ENCODE measurements at places on chromosomes 4 and X.

GRCh38 chrX:139881130-139881529, 51.7 kb downstream of the ATP11C start:
- no peak for DNase-seq

- DNase-seq = no peak
Observed at GRCh38 chr4:10732235-10732913, 47.8 kb upstream of the CLNK start.

DNA sequence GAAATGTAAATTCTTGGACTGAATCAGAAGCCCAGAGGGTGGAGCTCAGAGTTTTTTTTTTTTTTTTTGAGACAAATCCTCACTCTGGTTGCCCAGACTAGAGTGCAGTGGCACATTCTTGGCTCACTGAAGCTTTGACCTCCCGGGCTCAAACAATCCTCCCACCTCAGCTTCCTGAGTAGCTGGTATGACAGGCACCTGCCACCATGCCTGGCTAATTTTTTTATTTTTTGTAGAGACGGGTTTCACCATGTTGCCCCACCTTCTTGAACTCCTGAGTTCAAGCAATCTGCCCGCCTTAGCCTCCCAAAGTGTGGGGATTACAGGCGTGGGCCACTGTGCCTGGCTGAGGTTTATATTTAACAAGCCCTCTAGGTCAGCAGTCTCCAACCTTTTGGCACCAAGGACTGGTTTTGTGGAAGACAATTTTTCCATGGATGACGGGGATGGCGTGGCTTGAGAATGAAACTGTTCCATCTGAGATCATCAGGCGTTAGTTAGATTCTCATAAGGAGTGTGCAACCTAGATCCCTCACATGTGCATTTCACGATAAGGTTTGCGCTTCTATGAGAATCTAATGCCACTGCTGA, 76.7 kb downstream of the FHIP1A start:
- DNase-seq = no peak

DNA sequence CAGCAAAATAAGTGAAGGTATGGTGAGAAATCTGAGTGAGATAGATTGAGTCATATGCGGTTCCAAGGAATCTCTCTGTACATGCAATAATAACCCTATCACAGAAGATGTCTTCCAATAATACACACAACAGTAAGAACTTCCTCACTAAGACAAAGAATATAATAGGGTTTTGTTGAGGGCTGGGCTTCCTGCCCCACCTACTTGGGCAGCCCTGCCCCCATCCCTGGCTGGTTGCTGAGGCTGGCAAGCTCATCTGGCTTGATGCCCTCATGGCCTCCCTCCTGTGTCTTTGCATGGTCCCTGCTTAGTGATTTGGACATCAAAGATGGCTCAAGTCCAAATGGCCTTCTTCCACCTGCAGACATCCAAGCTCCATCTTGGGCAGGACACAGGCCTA, 2.7 kb downstream of the GEMIN8 start:
- no peak for DNase-seq

- DNase-seq = no peak
Observed at GRCh38 chr4:27049239-27049829, 188.7 kb downstream of the STIM2 start.

DNA sequence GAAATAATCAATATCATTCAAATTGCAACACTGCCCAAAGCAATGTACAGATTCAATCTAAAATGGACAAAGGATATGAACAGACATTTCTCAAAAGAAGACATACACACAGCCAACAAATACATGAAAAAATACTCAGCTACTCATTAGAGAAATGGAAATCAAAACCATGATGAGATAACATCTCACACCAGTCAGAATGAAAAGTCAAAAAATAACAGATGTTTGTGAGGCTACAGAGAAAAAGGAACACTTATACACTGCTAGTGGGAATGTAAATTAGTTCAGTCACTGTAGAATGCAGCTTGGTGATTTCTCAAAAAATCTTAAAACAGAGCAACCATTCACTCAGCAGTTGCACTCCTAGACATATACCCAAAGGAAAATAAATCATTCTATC, 205.2 kb downstream of the DKK2 start:
- DNase-seq = no peak

- DNase-seq = no peak
Observed at GRCh38 chr4:180169394-180169793, 2073.8 kb upstream of the TENM3 start.

DNA sequence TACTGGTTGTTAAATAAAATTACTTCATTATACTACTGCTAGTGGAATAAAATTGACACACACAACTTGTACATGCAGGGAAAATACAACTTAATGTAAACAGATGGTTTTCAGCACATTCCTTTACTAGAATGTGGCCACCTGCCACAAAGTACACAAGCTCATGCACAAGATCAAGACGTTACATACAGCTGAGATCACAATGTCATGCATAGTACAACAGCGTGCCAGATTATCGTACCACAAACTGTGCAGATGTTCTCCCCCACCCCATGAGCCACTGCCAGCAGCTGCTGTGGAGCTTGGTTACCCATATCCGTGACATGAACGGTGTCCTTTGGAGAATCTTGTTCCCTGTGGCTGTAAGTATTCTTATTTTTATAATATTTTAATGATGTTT, 27.7 kb downstream of the FBXO8 start:
- DNase-seq = peak; percentile 17

DNA sequence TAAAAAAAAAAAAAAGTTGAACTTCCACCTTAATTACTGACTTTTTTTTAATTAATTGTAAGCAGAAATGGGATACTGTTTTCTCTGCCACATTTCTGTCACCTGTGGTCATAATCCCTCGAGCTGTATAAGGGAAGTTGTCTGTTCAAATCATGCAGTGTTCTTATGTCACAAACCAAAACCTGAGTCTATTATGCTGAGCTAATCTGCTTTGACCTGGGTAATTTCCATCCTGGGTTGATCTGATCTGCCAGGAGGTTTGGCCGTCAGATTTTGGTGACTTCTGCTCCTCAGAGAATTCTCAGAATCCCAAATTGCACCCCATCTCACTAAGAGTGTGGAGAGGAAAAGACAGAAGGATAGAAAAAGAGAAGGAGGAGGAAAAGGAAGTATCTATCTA, 683.1 kb downstream of the KCTD8 start:
- no peak for DNase-seq

- peak; percentile 60 for DNase-seq
Observed at GRCh38 chrX:16771483-16772398, 14.5 kb upstream of the TXLNG start.

GRCh38 chr4:36432586-36432985, 151.2 kb downstream of the DTHD1 start:
- no peak for DNase-seq

GRCh38 chr4:72152731-72153130, 120.9 kb downstream of the NPFFR2 start:
- DNase-seq = no peak

- DNase-seq = no peak
Observed at GRCh38 chr4:149512501-149512900, 303.1 kb downstream of the IQCM start.

DNA sequence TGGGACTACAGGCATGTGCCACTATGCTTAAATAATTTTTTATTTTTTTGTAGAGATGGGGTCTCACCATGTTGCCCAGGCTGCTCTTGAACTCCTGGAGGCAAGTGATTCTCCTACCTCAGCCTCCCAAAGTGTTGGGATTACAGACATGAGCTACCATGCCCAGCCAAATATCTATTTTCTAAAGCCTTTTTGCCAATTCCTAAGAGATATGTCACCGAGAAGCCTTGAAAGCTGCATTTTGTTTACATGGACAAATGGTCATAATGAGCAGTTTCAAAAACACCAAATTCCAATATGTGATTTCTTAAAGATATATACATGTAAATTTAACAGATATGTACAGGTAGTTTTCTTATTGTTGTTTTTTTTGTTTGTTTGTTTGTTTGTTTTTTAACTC, 33.0 kb upstream of the PGRMC2 start:
- no peak for DNase-seq

- no peak for DNase-seq
Observed at GRCh38 chr4:140121646-140122045, 32.3 kb downstream of the MAML3 start.

DNA sequence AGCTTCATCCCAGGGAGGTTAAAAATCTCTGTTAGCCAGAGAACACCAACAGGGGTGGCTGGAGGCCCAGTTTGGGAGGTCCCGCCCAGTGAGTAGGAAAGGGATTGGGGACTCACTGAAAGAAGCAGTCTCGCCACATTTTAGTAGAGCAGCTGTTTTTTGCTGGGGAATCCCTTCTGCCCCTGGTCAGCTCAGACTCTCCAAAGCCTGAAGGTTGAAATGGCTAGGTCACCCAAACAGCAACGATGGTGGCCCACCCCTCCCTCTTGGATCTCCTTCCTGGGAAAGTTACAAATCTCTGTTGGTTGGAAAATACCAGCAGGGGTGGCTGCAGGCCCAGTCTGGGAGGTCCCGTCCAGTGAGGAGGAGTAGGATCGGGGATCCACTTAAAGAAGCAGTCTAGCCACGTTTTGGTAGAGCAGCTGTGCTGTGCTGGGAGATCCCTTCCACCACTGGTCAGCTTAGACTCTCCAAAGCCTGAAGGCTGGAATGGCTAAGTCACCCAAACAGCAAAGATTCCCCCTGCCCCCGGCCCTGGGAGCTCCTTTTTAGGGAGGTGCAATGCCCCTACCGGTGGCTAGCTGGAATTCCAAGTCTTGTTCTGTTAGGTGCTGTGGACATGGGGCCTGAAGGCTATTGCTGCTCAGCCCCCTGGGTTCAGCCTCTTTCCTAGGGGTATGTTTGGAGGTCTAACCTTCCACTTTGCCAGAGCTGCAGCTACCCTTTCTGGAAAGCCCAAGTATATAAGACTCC, 40.0 kb upstream of the TEX13A start:
- DNase-seq = no peak

DNA sequence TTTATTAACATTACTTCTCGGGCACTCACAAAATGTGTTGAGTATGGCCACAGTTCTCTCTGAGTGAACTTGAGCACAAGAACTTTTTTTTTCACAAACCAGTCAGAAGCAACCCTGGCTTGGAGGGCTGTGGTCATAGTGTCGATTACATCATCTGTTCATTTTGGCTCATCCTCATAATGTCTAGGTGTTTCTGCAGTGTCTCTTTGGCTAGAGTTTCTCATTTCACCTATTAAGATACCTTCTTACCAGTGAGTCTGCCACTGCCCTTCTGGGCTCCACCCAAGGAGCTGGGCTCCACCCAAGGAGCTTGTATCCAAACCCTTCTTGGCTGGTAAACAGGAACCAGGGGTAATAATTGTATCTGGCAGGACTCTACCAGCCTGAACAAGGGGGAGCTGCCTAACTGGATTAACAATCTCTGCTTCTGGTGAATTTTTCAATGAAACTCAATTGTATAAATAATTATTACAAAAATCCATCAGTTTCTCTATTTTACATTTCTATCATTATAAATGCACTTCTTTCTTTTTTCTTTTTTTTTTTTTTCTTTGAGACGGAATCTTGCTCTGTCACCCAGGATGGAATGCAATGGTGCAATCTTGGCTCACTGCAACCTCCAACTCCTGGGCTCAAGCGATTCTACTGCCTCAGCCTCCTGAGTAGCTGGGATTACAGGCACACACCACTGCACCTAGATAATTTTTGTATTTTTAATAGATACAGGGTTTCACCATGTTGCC, 667.7 kb upstream of the SLIT2 start:
- DNase-seq = peak; percentile 53

- DNase-seq = no peak
Observed at GRCh38 chr4:106687026-106687425, 318.4 kb upstream of the GIMD1 start.

DNA sequence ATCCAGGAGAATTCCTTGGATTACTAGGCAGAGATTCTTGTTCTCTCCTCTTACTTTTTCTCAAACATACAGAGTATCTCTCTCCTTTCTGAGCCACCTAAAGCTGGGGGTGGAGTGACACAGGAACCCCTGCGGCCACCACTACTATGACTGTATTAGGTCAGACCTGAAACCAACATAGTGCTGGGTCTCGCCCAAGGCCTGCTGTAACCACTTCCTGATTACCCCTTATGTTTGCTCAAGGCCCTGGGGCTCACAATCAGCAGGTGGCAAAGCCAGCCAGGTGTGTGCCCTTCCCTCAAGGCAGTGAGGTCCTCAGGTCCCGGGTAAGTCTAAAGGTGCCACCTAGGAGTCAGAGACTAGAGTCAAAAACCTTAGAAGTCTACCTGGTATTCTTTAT, 166.4 kb downstream of the PARM1 start:
- no peak for DNase-seq

- no peak for DNase-seq
Observed at GRCh38 chr4:184331268-184331995, 113.8 kb upstream of the ENPP6 start.

DNA sequence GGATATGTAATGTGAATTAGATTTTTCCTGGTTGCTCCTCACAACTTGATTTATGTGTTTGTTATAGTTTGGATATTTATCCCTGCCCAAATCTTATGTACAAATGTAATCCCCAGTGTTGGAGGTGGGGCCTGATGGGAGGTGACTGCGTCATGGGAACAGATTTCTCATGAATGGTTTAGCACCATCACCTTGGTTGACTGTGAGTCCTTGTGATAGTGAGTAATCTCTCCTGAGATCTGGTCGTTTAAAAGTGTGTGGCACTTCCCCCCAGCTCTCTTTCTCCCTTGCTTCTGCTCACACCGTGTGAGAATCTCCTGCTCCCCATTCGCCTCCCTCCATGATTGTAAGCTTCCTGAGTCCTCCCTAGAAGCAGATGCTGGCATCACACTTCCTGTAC, 2.2 kb downstream of the MID2 start:
- no peak for DNase-seq

- DNase-seq = no peak
Observed at GRCh38 chr4:83356899-83357661, 22.4 kb upstream of the HPSE start.

DNA sequence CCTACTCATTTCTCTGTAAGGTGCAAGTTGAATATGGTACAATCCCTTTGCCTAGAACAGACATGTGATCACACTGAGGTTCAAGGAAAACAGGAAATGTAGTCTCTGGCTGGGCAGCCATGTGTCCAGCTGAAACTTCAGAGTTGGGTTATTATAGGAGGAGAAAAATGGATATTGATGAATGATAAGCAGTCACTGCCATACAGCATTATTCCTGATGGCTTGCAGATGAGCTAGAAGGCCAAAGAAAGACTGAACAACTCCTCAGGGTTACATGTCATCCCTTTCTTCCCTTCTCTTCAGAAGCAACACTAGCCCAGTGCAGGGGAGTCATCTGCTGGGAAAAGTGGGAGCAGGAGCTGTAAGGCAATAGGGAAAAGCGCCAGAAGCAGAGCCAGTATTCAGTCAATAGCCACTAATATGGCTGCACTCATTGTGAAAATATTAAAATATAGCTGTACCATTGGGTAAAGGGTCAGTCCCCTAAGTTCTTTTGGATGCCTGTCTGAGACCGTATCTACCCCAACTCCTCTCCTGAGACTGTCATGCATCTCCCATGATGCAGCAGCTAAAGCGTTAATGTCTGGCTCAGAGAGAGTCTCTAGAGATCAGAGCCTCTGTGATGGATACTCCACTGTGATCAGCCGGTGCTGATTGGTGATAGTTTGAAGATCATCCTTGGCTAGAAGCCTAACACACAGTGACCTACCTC, 20.5 kb downstream of the PHOX2B start:
- DNase-seq = no peak

DNA sequence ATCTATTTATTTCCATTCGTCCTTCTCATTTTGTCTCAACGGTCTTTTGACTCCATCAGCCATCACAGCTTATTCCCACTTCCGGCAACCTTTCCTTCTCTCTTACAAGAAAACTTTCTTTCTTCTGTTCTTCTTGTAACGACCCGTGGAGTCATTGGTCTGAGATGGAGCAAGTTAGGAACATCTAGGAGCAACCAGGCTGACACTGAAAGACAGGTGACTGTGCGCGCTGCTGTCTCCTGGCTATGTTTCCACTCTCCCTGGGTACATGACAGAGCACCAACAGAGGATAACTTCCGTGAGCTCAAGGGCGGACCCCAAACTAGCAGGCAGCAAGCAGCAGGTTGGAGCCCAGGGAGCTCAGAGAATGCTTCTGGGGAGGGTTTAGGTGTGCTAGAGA, 2.5 kb downstream of the FGF5 start:
- DNase-seq = no peak

Measured in NCI-H446 (cell line).